ENCODE measurements at places on chromosomes 2 and 18.

DNA sequence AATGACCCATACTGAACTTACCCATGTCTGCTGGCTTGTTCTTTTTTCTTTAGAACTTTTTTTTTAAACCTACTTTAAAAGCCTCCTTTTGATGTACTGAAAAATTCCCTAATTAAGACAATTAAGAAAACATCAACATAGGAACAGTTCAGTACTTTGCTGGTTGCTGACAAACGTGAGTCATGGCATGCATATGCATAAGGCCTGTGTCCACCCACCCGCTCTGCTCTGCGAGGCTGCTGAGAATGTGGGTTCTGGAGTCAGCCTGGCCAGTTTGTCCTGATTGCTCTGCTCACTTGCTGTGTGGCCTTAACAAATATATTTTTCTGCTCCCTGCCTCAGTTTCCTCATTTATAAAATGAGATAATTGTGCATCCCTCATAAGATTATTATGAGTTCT, 27.3 kb downstream of the LAMA3 start:
- peak; percentile 66 for DNase-seq

DNA sequence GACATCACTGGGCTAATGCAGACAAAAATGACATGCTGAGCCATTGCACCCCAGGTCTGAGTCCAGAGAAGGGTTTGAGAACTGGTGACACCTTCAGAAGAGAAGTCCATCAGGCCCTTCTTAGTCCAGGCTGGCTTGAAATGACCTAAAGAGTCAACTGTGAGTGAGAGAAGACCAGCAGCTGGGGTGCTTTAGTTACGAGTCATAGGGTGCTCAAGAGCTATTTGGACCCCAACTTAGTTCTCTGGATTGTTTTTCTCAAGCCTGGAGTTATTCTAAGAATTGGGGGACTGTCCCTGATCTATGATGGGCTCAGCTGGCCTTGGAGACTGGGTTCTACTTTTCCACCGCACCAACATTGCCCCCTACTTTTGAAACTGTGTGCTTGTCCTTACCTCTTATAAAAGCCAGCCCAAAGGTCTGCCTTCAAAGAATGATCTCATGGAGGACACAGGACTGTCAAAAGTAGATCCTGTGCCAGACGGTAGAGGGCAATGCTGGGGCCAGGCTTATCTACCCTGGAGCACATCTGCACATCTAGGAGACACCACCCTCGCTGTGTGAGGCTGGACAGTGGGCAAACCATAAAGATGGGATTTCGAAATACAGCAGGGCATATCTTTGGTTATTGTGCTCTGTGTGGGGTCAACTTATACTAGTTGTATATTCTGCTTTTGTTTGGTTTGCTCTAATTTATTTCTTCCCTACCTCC, 333.0 kb upstream of the SLC14A2 start:
- no peak for DNase-seq

GRCh38 chr2:71893646-71894045, 254.0 kb downstream of the CYP26B1 start:
- no peak for DNase-seq

GRCh38 chr2:116696223-116696622, 1118.3 kb upstream of the DDX18 start:
- DNase-seq, result no peak

DNA sequence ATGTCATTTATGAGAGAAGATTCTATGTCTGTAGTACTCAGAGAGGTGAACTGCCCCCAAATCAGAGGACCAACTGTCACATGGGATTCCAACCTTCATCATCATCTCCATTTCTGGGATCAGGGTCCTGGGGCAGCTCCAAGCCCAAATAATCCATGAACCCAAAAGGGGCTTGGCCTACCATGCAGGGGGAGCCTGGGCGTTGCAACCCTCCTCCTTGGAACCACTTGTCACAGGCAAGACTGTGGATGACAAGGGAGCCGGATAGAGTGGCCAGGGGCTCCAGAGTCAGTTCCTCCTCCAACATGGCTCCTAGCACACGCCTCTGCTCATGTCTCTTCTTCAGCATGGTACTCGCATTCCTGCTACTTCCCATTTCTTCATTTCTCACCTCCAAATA, 7.9 kb downstream of the CTLA4 start:
- DNase-seq, result no peak

- no peak for DNase-seq
Observed at GRCh38 chr2:15539999-15540398, 21.1 kb downstream of the NBAS start.

DNA sequence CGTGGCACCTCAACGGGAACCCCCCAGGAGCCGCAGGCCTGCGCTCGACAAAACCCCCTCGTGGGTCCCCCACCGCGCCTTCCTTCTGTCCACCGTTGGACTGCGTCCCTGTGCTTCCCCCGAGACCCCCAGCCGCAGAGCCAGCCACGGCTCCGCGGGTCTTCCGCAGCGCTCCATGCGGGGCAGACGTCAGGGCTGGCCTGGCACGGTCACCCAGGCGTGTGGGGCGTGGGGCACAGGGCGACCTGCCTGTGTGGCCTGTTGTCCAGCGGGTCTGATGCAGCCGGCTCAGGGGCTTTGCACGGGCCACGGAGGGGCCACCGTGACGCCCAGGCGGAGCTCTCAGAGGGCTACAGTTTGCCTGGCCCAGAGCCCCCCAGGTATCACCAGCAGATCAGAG, 11.0 kb downstream of the NFATC1 start:
- no peak for DNase-seq

GRCh38 chr2:65204461-65205210, 23.0 kb upstream of the ACTR2 start:
- no peak for DNase-seq

DNA sequence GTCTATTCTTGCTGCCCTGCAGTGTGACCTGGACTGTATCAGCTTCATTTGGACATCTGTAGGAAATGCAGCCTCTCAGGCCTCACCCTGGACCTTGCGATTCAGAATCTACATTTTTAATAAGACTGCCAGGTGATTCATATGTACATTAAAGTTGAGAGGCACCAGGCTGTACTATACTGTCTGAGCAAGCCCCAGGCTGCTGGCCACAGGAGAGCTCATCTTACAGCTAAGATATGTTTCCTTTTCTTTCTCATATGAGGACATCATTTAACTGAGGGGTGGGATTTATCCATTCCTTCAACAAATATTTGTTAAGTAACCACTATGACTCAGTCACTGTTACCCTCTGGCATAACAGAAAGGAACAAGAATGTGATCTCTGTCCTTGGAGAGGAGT, 78.2 kb upstream of the GCFC2 start:
- no peak for DNase-seq

DNA sequence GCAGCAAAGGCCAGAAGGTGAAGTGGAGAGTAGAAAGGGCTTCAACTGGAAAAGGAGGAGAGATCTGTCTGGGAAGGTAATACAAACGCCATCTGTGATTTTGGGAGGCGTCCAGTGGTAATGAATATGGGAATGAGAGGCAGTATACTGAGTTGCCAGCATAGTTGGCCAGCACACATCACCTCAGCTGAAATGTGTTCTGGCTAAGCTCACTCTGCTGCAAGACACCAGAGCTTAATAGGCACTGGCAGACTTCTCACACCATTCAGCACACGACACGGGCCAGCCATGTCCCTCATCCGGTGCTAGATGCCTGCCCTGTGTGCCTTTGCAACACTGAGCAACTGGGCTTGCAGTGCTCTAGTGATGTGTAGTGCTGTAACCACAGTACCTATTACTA, 277.1 kb downstream of the PIEZO2 start:
- DNase-seq, result no peak

GRCh38 chr2:202009581-202009980, 24.1 kb upstream of the FZD7 start:
- DNase-seq, result no peak

- no peak for DNase-seq
Observed at GRCh38 chr2:17442334-17442733, 75.9 kb downstream of the RAD51AP2 start.

DNA sequence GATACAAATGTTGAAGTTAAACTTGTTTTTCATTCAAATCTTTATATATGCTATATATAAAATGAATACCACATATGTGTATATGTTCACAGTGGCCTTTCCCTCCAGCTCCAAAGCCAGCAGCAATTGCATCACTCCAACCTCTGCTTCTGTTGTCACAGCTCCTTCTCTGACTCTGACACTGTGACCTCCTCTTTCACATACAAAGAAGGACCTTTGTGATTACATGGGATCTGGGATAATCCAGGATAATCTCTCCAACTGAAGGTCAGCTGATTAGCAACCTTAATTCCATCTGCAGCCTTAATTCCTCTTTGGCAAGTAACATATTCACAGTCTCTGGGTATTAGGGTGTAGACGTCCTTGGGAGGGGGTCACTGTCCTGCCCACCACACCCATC, 8.4 kb downstream of the FLACC1 start:
- DNase-seq, result no peak

DNA sequence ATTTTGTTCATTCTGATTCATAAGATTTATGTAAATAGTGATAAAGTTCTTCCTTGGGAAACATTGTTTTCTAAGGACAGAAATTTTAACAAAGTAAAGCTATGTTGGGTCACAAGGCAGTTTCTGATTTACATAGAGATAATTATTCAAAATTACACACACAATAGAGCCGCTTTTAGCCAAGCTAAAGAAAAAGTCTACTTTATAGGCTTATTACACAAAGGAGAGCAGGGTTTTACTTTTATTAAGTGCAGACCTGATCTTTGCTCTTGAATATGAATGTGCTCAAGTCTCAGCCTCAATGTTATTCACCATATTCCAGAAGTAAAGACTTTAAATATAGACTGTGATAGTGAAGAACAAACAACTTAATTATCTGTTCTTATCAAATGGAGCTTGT, 787.8 kb upstream of the LINC00305 start:
- DNase-seq, result no peak

GRCh38 chr2:101474731-101475384, at the start of gene RFX8:
Gene RFX8, minus strand, starts transcription at chr2:101475112. Its CDS starts 8,264 bp downstream, at chr2:101466848.
- DNase-seq, result no peak

DNA sequence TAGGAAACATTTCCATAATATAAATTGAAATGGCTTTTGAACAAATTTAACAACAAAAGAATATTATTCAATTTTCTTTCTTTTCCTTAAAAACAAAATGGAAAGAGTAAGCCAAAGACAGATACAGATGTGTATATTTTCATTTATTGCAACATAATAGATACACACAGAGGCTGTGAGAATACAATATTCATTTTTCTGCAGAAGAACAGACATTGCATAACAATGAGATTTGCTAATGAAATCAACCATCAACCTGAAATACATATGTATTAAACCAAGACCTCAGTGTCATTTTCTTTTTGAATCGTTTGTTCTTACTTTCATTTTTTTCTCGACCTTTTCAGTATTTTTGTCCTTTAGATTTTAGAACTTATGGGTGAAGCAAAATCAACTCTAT, 95.1 kb downstream of the BAZ2B start:
- no peak for DNase-seq

DNA sequence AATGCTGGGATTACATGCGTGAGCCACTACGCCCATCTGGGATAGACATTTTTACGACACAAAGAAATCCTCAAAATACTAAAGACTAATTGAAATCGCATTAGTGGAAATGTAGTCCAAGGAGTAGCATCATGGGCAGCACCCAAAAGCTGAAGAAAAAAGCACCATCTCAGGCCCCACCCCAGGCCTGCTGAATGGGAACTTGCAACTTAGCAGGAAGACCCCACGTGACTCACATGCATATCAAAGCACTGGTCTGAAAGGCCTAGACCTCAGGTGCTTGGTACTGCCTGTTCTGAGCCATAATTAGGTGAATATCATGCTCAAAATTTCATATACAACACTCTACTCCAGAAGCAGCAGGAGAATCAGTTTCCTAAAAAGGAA, 28.9 kb downstream of the SPRED2 start:
- DNase-seq, result no peak

DNA sequence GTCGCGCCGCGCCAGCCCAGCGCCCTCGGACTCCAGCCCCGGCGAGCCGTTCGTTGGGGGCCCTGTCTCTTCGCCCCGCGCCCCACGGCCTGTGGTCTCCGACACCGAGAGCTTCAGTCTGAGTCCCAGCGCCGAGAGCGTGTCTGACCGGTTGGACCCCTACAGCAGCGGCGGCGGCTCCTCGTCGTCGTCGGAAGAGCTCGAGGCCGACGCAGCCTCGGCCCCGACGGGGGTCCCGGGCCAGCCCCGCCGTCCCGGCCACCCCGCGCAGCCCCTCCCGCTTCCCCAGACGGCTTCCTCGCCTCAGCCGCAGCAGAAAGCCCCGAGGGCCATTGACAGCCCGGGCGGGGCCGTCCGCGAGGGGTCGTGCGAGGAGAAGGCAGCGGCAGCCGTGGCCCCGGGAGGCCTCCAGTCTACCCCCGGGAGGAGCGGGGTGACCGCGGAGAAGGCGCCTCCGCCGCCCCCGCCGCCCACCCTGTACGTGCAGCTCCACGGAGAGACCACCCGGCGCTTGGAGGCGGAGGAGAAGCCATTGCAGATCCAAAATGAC, 1.4 kb downstream of the PHLPP1 start:
- DNase-seq, result peak; percentile 46

DNA sequence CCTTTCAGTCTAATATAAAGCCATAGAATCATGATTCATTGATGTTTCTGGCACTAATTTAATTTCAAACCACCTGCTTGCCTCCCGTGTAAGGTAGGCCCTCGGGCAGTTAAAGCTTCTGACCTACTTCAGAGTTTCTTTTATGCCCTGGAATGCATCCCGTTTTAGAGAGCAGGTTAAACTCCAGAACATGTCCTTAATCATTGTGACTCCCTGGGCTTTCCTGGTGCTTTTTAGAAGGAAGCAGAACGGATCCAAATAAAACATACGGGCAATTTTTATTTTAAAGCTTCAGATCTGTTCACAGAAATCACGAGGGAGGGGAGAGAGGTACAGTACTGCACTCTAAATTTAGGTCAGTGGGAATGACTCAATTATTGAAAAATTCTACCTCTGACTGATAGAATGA, 134.8 kb downstream of the GCA start:
- no peak for DNase-seq

DNA sequence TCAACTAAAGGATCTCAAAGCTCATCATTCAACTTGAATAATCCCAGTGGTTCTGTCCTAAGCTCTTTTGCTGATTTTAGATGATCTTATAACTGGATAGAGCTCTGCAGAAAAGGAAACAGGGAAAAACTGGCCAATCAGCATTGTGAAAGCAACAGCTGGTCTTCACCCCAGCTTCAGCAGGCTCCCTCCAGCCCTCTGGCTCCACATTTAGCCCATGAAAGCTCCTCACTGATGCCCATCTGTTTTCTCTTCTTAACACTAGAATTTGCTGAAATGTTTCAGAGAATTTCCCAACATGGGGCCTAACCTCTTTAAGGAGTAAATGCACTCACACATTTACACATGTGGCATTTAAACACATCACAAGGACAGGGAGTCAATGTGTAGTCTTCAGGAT, 223.3 kb downstream of the CNTNAP5 start:
- no peak for DNase-seq

GRCh38 chr2:173755798-173756197, 209.4 kb downstream of the SP3 start:
- DNase-seq, result no peak

GRCh38 chr18:10687161-10687925, 161.5 kb downstream of the NAPG start:
- no peak for DNase-seq

Data from H9 (cell line).